Stimulated activated CD4-positive, alpha-beta T cell treated with anti-CD3 and anti-CD28 coated beads, Interleukin-4, amount 100 ng/mL, for 1 hour (primary cell): ENCODE measurements at places on chromosomes 2 and 18.

DNA sequence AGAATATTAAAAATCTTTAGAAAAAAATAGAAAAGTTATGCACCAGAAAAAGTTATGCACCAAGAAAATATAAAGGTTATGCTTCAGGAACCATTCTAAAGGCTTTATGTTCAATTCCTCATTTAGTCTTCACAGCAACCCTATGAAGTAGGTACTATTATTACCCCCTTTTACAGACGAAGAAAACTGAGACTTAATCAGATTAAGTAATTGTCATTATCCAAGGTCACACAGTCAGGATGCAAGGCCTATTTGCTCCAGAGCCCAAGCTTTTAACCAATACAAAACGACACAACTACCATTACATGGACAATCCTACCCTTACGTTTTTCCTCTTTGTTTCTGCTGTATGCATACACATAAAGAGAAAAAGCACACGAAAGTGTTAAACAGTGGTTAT, 5.0 kb downstream of the INO80D start:
- no peak for DNase-seq

GRCh38 chr18:26813043-26813442, 52.5 kb downstream of the AQP4 start:
- DNase-seq, result no peak

GRCh38 chr18:6625481-6625880, 104.0 kb upstream of the ARHGAP28 start:
- DNase-seq, result no peak

- DNase-seq, result no peak
These were observed 284.2 kb downstream of the CAMKMT start for GRCh38 chr2:44645937-44646336.

- no peak for DNase-seq
These were observed 39.8 kb upstream of the TNFRSF11A start for GRCh38 chr18:62285281-62285680.

- peak; percentile 8 for DNase-seq
These were observed 185.9 kb upstream of the CCDC150 start for GRCh38 chr2:196453613-196454047.

- DNase-seq, result no peak
These were observed 130.6 kb upstream of the HAAO start for GRCh38 chr2:42922790-42923579.

DNA sequence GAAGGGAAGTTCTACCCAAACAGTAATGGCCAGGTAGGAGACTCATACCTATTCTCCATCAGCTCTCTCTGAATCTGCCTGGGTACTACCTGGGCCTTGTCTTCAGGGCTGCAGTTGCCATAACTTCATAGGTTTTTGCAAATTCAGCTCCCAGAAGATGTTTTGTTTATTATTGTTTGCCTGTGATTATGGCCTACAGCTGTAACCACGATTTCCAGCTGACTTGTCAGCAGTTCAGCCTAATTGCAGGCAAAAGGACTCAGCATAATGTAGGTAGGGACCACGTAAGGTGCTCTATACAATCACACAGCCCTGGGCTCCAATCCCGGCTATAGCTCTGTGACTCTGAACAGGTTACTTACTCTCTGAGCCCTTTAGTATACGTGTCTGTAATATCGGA, 187.0 kb upstream of the FN1 start:
- no peak for DNase-seq

- no peak for DNase-seq
These were observed 442.6 kb downstream of the CMPK2 start for GRCh38 chr2:6423157-6423556.
